NCI-H1048 (cell line): ENCODE measurements at places on chromosomes 11 and 22.

DNA sequence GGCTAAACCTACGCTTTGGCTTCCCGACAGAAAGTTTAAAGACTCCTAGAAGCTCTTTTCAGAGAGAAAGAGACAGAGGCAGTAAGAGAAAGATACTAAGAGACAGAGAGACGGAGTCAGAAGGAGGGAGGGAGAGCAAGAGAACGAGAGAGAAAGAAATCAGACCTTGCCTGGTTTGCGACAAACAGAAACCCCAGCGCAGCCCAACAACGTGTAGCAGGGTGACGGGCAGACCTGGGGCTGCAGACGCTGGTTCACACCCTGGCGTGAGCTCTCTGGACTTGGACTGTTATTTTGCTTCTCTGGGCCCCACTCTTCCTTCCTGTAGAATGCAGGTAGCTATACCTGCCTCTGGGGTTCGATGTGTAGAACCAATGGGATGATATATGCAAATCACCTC lies 244.4 kb upstream of the SYN3 start:
- DNase-seq: no peak

DNA sequence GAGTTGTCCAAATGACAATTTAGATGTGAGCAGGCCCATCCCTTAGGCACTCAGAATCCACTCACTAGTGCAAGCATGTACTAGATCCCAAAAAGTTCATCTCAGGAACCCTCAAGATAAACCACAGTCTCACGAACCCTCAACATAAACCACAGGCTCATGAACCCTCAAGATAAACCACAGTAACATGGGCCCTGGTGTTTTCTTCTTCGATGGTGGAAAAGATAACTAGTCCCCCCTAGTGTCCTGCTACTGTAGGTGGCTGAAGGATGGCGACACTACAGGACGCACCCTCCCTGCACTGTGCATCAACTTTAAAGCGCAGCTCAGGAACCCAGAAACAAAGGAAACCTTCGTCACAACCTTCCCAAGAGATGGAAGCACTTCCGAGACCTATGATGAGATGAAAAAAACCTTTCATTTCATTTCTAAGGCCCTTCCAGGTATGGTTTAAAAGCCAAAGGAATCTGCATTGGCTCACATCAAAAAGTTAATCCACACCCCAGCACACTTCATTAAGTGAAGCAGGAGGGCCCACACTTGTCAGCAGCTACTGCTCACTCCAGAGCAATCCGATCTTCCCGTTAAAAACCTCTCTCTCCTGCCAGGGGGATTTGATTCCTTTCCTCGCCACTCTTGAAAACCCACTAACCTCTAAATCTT lies 2.4 kb downstream of the LARGE1 start:
- DNase-seq: no peak

GRCh38 chr11:72225411-72225951 lies 914 bp downstream of the INPPL1 start:
- no peak for DNase-seq

DNA sequence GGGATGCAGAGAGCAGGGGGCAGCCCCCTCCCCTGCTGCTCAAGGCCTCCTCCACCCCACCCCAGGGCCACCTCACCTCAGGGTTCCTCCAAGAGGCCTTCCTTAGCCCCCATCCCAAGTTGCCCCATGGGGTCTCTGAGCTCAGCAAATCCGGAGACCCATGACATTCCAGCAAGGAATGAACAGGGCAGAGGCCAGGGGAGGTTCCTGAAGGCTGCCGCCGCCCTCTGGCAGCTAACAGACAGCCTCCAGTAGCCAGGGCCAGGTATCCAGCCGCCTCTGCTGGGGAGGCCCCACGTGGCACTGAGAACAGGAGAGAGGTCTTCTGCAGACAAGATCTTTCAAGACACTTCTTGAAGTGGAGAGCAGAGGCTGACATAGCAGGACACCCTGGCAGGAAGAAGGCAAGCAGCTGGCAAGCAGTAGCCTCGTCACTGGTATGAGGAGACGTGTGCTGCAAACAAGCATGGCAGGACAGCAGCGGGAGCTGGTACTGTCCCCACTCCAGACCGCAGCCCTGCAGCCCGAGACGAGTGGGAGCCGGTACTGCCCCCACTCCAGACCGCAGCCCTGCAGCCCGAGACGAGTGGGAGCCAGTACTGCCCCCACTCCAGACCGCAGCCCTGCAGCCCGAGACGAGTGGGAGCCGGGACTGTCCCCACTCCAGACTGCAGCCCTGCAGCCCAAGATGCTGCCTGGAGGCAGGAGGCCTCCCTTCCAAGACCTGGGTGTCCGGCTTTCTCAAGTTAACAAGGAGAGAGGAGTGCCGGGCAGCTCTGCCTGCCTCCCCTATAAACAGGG lies 190.6 kb downstream of the IGLL1 start:
- no peak for DNase-seq

GRCh38 chr11:32188785-32189184 lies 97.9 kb downstream of the RCN1 start:
- DNase-seq: no peak

GRCh38 chr11:117606211-117606610 lies 190.8 kb downstream of the DSCAML1 start:
- no peak for DNase-seq
